CD4-positive, alpha-beta T cell treated with Interleukin-15 for 4 hours (primary cell): ENCODE measurements at places on chromosomes 16 and 17.
A peak's percentile ranks its signal among the peaks of the same experiment; 100 is the strongest.

GRCh38 chr17:72122010-72122764 is 1.4 kb downstream of the SOX9 start:
- no peak for DNase-seq

DNA sequence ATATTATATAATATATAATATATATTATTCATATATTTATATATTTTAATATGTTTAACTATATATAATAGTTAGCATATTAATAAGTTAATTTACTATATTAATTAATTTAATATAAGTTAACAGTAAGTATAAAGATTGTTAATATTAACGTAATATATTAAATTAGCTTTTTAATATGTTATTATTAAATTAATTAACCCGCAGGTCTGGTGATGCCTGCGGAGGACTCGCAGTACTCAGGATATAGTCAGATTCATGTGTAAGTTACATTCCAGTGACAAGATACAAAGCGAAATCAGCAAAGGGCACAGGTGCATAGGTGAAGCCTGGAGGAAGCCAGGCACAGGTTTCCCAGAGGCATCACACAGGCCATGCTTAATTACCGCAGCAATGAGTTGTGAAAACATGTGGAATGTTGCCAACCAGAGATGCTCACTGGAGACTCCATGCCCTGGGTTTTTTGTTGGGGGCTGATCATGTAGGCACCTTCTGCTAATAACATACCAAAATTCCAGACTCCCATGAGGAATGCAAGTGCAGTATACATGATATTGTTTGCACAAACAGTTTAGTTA is 130.4 kb upstream of the MPHOSPH6 start:
- DNase-seq: no peak

- DNase-seq: no peak
These were observed 36.7 kb upstream of the SREBF1 start for GRCh38 chr17:17873450-17873991.

GRCh38 chr17:21164216-21164615 is 37.5 kb downstream of the DHRS7B start:
- no peak for DNase-seq

GRCh38 chr16:12147681-12148080 is 171.1 kb downstream of the SNX29 start:
- DNase-seq: no peak

DNA sequence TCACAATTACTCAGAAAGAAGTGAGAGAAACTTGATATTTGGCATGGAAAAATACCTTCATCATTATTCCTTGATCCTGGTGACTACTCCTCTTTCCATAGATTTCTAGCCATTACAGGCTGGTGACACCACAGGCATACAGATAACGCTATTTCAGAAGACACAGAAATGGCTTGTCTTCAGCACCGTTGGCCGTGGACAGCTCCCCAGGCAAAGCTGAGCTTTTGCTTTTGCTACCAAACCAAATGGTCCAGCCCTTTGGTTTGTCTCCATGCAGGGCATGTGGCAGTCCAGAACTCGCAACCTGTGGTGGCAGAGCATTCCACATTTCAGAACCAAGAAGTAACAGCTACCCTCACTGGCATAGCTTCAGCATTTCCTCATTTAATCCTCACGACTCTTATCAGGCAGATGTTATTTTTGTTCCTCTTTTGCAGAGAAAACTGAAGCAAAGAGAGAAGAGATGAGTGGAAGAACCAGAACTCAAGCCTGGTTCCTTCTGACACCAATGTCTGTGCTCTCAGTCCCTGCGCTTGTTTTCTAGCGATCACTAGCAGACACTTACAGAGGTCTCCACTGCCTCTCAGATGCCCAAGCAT is 55.5 kb downstream of the HS3ST4 start:
- no peak for DNase-seq

GRCh38 chr17:28712705-28713415 is 1.2 kb upstream of the PROCA1 start:
- DNase-seq: no peak

GRCh38 chr17:50534222-50534978 is 1.9 kb downstream of the EPN3 start:
- DNase-seq: no peak

- DNase-seq: no peak
These were observed 12.0 kb upstream of the KRT19 start for GRCh38 chr17:41539979-41540701.

- DNase-seq: no peak
These were observed 15.6 kb downstream of the WSCD1 start for GRCh38 chr17:6085812-6086211.

GRCh38 chr17:49315551-49316257 is 46.3 kb downstream of the ZNF652 start:
- peak; percentile 89 for DNase-seq

DNA sequence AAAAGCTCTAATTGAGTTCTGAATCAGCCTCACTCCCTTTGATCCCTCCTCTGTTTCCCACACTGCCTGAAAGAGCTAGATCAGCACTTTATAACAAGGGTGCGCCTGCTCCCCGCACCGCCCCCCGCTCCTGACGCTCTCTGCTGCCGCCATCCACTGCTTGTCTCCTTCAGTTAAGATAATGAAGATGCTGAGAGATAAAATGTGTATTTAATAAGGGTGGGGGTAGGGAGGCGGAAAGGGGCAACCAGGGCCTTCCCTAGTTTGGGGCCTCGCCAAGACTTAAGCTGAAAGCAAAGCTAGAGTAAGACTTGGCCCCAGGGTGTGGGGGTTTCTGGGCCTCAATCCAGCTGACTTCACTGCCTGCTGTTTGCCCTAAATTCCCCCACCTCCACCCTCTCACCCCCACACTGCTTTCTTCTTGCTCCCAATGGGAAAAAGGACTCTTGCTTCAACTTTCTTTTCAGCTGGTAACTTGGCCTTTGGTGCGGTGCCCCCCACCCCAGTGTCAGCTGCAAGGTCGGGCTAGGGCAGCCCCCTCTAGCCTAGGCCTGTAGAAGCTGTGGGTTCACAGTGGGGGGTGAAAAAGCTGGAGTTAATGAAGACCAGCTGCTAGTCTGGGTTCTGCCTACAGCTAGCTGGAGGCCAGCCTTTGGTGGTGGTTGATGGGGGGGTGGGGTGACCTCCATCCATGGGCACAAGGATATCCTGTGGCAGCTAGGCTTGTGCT is 1.8 kb upstream of the RARA start:
- no peak for DNase-seq

DNA sequence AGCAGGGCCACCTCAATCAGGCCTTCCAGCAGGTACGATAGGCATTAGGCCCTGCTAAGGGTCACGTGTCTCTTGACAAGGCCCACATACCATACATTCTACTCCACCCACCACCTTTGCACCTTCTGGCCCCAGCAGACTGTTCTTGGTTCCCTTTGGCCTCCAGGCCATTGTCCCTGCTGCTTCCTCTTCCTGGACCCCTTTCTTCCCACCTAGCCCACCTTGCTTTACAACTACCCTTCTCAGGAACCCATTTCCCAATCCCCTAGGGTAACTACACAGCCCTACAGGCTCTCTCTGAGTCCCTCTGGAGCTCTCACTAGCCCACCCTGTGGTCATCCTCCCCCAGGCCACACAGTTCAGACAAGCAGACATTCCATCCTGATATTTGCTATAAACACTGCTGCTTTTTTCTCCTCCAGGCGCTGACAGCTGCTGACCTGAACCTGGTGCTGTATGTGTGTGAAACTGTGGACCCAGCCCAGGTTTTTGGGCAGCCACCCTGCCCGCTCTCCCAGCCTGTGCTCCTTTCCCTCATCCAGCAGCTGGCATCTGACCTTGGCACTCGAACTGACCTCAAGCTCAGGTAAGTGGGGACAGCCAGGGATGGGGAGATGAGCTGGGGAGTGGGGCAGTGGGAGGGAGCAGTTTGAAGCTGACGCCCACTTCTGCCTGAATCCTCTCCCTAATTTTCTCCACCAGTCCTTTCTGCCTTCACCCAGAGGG is 1.4 kb upstream of the NRN1L start:
- DNase-seq: no peak

DNA sequence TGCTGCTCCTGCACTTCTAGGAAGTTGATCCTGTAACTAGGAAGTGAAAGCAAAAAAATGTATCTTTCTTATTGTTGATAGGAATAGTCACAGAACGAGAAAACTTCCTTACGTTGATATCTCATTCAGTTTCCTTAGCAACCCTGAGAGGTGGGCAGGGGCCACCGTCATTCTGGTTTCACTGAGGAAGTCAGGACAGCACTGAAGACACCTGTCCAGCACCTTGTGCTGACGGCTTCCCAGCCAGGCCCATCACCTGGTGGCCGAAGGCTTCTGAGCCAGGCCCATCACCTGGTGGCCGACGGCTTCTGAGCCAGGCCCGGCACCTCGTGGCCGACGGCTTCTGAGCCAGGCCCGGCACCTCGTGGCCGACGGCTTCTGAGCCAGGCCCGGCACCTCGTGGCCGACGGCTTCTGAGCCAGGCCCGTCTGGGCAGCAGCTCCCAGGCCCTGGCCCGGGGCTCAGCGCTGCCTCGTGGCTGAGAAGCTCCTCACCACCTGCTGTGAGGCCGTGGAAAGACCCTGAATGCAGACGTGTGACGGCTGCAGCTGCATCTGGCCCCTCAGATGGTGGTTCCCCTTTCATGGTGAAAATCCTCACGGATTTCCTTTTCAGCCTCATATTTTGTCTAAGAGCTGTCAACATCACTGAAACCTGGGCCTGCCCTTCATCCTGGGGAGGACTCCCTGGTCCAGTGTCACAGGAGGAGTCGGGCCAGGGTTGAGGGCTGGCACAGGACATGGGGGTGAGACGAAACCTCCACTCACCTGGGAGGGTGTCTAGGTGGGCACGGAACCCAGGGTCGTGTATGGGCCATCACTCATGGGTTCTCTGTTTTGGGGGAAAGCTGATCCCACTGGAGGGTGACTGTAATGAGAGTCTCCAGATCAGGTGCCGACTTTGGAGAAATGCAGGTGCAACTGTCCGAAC is 33.0 kb upstream of the ZNF750 start:
- no peak for DNase-seq

DNA sequence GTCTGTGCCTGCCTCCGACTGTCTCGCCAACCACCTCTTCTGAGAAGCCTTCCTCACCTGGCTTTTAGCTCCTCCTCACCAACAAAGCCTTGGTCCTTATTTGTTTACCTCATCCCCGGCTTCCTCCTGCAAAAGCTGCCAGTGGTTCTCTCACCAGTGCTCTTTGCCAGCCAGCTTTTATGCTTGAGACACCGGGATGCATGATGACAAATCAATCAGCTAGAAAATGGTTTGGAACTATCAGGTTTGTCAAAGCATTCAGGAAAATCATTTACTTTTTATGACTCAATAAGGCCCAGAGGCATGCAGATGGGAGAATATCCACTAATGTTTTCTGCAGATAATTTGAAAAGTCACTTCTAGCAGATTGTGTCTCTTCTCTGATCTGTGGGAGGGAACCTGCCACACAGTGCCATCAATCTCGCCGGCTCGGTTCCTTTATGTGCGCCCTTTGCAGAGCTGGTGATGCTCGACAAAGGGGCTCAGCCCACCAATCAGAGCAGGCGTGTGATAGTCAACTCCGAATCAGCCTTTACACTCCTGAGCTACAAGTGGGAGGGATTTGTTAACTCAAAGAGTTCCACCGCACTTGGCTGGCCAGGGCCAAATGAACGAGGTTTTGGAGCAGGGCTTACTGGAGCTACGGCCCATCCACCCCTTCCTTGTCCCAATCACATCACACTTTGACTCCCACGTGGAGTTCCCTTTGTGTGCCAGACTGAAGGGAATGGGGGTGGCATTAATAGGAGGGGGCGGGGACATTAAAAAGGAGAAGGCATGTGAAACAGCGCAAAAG is 85.8 kb downstream of the MRC2 start:
- DNase-seq: no peak

DNA sequence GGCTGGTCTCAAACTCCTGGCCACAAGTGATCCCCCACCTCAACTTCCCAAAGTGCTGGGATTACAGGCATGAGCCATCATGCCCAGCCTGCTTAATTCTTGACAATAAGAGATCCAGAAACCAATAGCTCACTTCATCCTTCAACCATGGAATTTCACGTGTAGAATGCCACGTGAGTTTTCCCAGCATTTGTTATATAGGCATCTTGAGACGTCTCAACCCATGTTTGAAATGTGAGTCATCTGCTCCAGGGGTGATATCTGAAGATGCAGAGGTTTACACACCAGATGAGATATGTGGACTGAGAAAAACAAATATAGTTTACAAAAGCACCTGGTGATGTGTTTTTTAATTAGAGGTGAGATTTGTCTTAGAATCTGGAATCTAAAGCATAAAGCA is 7.1 kb downstream of the TEKT3 start:
- DNase-seq: no peak

DNA sequence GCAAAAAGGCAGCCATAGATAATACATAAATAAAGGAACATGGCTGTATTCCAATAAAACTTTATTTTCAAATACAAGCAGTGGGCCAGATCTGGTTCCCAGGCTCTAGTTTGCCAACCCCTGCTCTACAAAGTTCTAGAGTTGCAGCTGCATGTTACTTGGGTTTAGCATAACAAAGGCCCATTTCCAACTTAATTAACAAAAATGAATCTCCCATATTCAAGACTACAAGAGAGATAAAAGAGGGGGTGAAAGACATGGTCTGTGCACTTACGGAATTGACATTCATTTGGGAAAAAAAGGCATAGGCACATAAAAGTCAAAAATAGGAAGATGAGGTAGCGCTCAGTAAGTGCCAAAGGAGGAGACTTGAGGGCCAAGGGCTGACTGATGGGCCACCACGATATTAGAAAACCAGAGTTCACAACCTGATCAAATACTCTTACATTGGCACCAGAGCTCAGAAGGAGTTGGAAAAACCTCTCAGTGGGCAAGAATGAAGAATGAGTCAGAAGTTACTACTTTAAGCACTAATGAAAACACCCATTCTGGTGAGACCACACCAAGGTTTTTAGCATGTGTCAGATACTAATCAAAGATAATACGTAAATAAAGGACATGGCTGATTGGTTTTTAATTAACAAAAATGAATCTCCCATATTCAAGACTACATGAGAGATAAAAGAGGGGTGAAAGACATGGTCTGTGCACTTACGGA is 164.0 kb downstream of the VPS53 start:
- DNase-seq: no peak

DNA sequence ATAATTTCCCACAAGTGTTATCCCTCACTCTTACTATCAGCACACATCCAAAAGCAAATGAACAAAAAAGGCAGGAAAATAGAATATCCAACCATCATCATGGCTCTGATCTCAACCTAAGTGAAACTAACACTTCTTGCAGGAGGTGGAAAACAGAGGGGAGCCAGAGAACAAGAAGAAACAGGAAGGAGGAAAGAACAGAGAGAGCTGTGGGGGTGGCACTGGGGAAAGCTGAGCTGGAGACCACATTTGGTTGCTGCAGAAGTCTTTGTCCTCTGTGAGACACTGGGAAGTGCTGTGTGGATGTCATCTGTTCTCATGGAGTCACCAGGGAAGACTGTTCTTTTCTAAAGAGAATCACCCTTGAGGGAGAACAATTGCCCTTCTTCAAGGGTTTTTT is 34.7 kb downstream of the GRB7 start:
- DNase-seq: no peak

DNA sequence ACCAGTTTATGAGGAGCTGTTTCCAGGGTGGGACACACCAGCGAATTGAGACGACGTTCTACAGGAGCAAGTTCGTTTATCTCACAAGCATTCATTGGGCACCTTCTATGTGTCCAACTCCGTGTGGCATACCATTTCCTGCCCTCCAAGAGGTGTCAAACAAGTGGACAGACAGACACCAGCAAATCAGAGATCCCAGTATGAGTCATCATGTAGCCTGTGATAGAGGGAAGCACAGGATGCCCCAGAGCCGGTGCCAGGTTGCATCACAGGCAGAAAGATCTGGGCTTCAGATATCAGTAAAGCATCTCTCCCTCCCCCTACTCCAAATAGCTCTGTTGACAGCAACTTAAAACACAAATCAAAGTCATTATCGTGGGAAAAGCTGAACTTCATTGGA is 31.8 kb upstream of the MAF start:
- no peak for DNase-seq
